ENCODE measurements at places on chromosomes 5 and 9.

GRCh38 chr5:21573416-21574314, 1279.5 kb downstream of the CDH12 start:
- no peak for DNase-seq

- DNase-seq = no peak
Observed at GRCh38 chr9:134182554-134183085, 18.3 kb upstream of the RNU6ATAC start.

- no peak for DNase-seq
Observed at GRCh38 chr9:73806876-73807275, 655.2 kb downstream of the ANXA1 start.

DNA sequence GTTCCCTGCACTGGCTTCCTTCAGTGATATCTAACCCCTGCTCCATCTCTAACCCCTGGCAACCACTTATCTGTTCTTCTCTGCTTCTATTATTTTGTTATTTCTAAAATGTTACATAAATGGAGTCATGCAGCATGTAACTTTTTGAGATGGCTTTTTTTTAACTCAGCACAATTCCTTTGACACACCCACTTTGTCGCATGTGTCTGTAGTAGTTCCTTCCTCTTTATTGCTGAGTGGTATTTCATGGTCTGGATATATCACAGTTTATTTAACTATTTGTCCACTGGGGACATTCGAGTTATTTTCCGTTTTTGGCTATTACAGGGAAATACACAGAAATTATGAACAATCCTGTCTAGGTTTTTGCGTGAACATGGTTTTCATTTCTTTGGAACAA, 200.2 kb downstream of the TRIO start:
- DNase-seq = no peak

GRCh38 chr5:143592648-143593047, 189.2 kb upstream of the NR3C1 start:
- no peak for DNase-seq

Data from stimulated activated CD8-positive, alpha-beta memory T cell treated with anti-CD3 and anti-CD28 coated beads, Interleukin-2, amount 100 ng/mL, for 48 hours (primary cell).